Stimulated activated CD8-positive, alpha-beta memory T cell treated with anti-CD3 and anti-CD28 coated beads, Interleukin-4, amount 100 ng/mL, for 4 hours (primary cell): ENCODE measurements at places on chromosomes 6 and 20.

DNA sequence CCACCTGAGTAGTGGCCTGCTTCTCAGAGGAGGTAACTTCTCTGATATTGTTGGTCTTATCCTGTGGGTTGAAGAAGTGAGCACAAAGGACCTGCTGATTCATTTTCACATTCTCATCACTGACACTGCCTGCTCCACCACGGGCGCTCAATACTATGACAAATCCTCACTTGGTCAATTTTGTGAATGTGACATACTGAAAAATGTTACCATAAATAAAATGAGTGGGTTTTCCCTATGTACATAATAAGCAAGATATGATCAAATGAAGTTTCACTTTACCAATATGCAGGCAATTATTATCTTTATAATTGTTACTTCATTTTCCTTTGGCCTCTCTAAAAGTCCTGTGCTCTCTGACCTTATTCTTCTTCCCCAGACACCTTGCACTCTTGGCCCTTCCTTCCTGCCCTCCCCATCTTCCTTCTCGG is 71.5 kb upstream of the RIPOR2 start:
- no peak for DNase-seq

DNA sequence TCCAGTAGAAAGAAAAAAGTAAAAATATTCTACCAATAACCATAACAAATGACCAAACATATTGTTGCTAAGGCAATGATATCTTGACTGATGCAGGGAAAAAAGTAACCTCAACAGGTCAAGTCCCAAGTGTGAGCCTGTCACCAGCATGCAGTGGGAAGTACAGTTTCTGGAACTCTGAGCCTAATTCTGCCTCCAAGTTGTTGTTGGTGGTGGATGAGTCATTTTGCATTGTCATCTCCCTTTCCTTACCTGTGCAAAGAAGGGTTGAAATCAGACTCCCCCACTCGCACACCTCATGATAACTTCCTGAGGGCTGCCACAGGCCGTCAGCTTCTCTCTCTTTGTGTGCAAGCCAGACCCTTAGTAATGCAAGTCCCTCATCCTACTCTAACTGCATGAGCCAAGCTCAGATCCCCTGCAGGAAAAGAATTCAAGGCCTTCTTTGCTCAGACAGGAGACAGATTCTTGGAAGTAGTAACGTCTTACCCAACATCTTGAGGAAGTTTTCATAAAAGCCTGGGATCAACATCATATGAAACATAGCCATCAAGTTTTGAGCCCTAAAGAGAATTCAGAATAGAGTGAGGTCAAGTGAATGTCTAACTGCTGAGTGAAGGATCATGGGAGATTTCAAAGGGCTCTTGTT is 207.6 kb upstream of the FOXA2 start:
- DNase-seq = no peak

DNA sequence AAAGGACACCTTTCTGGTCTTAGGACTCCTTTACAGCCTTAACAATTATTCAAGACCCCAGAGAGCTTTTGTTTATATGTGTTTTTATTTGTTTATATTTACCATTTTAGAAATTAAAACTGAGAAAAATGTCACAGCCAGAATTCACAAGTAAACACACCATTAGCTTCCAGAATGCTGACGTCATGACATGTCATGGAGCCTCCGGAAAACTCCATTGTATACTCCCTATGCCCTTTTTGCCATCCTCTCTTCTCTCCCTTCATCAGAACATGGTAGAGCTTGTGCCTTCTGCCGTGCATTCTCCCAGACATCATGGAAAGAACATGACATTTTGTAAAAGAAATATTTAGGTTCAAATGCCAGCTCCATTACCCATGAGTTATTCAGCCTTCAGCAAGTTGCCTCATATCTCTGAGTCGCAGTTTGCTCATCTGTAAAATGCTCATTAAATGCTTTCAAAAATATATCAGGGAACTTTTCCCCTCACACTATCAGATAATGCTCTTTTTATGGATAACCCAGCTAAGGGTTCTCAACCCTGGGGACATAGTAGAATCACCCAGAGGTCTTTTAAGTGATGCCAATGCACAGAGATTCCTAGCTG is 27.8 kb downstream of the TNFAIP3 start:
- DNase-seq = no peak

DNA sequence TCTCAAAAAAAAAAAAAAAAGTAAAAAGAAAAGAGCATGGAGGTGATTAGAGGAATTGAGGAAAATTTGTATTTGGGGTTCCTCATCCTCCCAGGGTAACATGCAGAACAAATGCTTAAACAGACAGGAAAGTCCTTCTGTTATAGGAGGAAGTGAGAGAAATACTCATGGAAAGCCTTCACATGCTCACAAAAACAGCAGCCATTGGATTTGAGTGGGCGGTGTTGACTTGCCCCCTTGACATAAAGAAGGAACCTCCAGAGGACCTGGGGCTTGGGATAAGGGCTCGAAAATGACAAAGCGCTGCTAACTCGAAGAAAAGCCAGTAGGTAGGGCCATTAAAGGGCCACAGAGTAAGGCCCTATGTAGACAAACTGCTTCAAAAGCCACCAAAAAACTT is 17.5 kb upstream of the SAMHD1 start:
- DNase-seq = no peak

DNA sequence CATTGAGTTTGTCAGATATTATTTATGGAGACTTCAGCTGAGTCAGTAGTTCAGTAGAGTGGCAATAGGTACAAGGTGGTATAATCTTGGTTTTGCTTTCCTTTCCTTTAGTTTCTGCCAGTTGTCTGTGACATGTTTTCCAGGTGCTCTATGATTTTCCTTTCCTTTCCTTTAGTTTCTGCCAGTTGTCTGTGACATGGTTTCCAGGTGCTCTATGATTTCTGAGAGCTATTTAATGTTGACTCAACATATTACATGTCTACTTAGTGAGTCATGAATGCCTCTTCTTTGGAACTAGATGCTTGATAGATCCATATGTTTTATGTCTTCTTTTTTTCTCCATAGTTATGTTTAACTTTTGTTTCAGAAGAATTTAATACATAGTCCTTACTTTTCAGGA is 186.4 kb upstream of the DEFB112 start:
- DNase-seq = no peak
